ENCODE measurements at places on chromosomes 2 and 18. TPM values are rescaled to one million over a fixed set of nuclear protein-coding genes. Genes with fewer than 3 reads are reported as not detected.

FBXO15 gene
- total RNA-seq = 3.9 TPM

DNA sequence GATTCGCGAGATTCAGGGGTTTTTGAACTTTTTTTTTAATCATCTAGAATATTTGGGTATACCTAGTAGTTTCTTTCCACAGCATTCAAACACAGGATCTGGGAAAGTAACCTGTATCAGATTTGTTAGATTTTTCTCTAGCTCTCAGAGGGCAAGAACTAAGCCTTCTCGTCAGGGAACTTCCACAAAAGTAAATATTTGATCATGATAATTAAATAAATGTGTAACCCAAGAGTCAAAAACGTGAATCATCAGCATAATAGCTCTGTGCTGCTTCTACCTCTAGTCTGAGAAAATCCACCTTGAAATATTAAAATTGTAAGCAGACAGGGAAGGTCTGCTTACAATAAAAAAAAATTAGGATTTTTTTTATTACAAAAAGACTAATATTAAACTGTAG is 225.7 kb upstream of the SPOPL start:
- H3K36me3 ChIP-seq = no peaks in the 10 kb centered on the region
- no peak overlapping the region for H3K27ac ChIP-seq
- H3K4me1 ChIP-seq = peaks cover 4% of the 10 kb centered on the region

GRCh38 chr2:159088906-159089305 is 120.5 kb downstream of the TANC1 start:
- no peak overlapping the region for H3K4me3 ChIP-seq
- H3K4me1 ChIP-seq = peaks cover 76% of the 10 kb centered on the region
- H3K27ac ChIP-seq = no peak overlapping the region
- no peaks in the 10 kb centered on the region for H3K36me3 ChIP-seq
- DNase-seq = no peak
- H3K27me3 ChIP-seq = no peaks in the 10 kb centered on the region

DNA sequence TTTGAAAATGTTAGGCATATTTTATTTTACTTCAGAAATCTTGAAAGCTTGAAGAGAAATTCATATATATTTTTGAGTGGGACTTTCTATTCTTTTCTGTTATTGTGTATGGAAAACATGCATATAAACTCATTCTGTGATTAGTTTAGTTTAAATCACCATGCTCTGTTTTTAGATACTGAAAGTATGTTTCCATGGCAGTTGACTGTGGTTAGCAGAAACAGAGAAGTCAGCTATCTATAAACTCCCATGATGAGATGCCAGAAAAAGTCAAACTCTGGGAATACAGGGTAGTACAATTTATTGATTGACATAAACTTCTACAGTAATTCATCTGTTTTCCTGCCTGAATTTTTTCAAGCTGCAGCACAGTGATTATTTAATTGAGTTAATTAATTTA is 905.3 kb upstream of the VRK2 start:
- no peaks in the 10 kb centered on the region for H3K4me1 ChIP-seq
- no peaks in the 10 kb centered on the region for H3K27me3 ChIP-seq
- H3K4me3 ChIP-seq = no peak overlapping the region
- no peak overlapping the region for H3K27ac ChIP-seq
- no peak for DNase-seq

UGT1A5 gene
- not detected for total RNA-seq

ANKRD62 gene
- not detected for total RNA-seq

GRCh38 chr2:170113168-170113894 is 64.6 kb upstream of the MYO3B start:
- DNase-seq = no peak
- H3K4me3 ChIP-seq = no peak overlapping the region
- H3K27ac ChIP-seq = no peak overlapping the region
- H3K27me3 ChIP-seq = no peaks in the 10 kb centered on the region
- H3K36me3 ChIP-seq = no peaks in the 10 kb centered on the region
- no peaks in the 10 kb centered on the region for H3K4me1 ChIP-seq

RBKS gene
- total RNA-seq = 54.4 TPM
